ENCODE measurements at places on chromosomes 5 and 9. TPM values are rescaled to one million over a fixed set of nuclear protein-coding genes. Genes with fewer than 3 reads are reported as not detected.

Gene PROB1
- 7.3 TPM for total RNA-seq

DNA sequence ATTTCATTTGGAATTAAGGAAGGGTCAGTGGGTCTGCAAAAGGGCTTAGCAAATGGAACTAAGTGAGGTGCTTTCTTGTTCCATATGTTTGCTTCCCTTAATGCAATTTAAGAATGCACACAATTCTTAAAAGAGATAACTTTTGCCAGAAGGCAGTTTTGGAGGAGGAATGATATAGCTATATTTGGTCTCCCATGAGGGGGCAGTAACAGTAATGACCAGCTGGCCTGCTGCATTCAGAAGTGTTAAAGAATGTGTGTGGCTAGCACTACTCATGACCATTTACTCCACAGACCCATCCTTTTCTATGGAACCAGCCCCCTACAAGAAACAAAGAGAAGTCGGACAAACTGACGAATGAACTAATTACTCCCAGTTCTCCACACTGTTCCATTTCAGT is 638.9 kb downstream of the RAB3C start:
- no peak overlapping the region for H3K4me3 ChIP-seq
- no peak overlapping the region for H3K27ac ChIP-seq
- H3K27me3 ChIP-seq = no peaks in the 10 kb centered on the region
- no peaks in the 10 kb centered on the region for H3K36me3 ChIP-seq
- no peak for DNase-seq

DNA sequence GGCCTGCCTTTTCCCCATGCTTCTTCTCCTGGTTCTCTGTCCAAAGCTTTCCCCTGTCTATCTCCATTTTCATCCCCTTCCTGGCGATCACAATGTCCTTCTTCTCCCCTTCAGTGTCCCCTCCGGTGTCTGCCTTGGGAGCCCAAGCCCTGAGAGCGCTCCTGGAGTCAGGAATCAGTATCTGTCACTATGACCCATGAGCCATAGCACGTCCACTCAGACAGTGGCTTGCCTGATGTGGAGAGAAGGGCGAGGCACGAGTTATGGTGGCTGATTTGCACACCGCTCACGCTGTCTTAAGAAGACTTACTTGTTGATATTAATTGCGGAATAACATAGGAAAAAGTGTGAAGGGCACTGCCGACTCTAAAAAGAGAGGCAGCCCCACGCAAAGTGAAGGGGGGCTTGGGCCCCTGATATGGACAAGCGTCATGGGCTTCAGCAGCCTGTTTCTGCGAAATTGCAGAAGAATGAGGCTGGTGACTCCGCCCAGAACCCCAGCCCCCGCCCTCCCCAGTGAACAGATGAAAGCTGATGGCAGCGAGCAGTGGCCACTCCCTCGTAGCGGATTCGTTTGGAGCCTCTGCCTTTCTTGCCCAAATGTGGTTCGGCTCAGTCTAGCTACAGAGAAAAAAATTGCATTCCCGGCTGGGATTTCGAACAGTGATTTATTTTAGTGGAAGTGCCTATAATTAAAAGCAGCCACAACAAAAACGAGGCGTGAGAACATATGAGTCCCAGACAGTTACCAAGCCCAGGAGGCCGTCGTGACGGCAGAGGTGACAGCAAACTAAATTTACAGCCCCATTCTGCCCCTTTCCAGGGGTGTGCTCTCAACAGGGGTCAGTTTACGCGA is 149.8 kb downstream of the ICE1 start:
- DNase-seq = no peak
- peaks cover 2% of the 10 kb centered on the region for H3K4me1 ChIP-seq
- no peaks in the 10 kb centered on the region for H3K36me3 ChIP-seq
- H3K4me3 ChIP-seq = no peak overlapping the region
- H3K27me3 ChIP-seq = peaks cover 2% of the 10 kb centered on the region
- no peak overlapping the region for H3K27ac ChIP-seq

DNA sequence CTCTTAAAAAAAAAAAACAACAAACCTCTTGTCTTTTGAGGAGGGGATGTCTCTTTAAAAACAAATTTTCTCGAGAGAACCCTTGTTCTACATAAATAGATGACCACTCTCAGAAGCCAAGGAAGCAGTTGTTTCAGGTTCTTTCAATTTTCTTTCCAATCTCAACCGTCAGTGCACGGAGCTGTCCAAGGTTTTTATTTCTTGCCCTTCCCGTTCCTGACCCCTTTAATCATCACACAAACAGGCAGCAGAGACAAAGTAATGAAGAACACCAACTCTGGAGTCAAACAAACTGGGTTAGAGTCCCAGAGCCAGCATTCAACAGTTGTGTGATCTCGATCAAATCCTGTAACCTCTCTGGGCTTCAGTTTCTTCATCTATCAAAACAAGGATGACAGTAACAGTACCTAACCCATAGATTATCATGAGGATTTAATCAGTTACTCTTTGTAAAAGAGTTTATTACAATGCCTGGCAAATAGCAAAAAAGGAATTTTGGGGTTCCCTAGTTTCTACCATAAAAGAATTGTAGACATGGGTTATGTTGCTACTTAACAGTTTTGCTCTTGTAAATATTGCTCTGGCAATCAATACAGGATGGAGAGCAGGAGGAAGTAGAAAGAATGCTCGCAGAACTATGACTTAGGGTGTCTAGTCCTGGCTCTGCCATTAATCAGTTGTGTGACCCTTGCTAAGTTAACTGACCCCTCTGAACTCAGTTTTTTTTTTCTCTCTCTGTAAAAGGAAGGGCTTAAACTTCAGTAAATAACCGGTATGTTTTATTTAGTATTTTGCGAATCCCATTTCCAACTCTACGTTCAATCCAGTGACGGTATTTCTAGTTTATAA is 1.0 kb upstream of the NIM1K start:
- peak overlapping the region; percentile 25 for H3K4me3 ChIP-seq
- H3K27me3 ChIP-seq = peaks cover 9% of the 10 kb centered on the region
- DNase-seq = peak; percentile 12
- H3K36me3 ChIP-seq = no peaks in the 10 kb centered on the region
- H3K4me1 ChIP-seq = peaks cover 6% of the 10 kb centered on the region

Gene MARVELD2
- total RNA-seq = 6.5 TPM

DNA sequence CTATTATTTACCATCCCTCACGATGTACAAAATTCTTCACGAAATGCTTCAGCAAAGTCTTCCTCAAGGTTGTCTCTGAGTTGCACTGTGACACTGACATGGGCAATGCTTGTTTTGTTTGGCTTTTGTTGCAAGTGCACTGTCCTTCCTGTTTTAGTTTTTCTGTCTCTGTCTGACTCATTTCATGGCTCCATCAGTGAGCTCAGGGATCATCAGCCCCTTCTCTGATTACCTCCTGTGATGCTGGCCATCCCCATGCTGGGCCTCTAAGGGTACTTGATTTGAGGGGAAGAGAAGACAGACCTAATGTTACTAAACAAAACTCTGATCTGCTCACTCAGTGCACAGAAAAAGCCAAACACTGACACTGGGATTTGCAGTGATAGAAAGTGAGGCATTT is 37.6 kb upstream of the STX17 start:
- H3K27me3 ChIP-seq = no peaks in the 10 kb centered on the region
- H3K36me3 ChIP-seq = no peaks in the 10 kb centered on the region
- no peak for DNase-seq
- no peak overlapping the region for H3K4me3 ChIP-seq

DNA sequence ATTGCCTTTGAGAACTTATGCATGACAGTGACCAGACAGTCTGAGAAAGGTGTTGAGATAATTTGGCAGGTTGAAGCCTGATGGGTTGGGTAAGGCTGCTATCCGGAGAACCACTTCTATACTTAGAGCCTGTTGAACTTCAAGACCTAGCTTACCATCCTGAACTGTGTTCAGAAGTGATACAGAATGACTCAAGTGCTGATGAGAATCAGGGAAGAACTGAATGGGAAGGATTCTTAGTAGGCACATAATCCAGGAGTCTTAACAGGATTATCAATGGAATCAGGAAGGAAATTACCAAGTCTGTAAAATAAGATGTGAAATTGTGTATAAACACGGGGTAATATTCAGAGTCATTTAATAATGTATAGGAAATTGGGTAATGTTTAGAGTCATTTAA is 9.0 kb upstream of the PAPPA start:
- no peaks in the 10 kb centered on the region for H3K4me1 ChIP-seq
- DNase-seq = no peak
- no peaks in the 10 kb centered on the region for H3K27me3 ChIP-seq
